ENCODE measurements at places on chromosomes 2 and 18.

DNA sequence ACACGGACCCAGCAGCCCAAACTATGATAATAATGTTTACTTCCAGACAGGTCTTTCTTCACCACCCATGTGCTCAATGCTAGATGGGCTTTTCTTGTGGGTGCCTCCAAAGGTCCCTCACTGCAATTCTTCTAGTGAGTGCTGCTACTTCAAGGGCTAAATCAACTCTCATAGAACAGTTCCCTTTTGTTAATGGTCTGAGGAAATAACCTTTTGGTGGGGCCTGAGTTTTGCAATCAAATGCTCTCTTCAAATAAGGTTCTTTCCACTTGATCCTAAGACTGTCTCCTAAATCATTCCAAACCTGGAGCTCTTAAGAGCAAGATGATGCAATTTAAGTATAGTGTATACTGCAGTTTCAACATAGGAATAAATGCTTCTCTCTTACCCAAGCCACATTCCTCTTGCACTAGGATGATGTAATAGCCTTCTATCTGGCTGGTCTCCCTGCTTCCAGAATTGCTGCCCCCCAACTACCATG, 6.0 kb downstream of the NEMP2 start:
- peaks cover 44% of the 10 kb centered on the region for H3K4me1 ChIP-seq
- H3K27ac ChIP-seq: no peak overlapping the region
- no peaks in the 10 kb centered on the region for H3K36me3 ChIP-seq

GRCh38 chr2:131673400-131674173, 145.9 kb downstream of the CCDC74A start:
- H3K4me1 ChIP-seq: peaks cover 19% of the 10 kb centered on the region
- peak overlapping the region; percentile 42 for H3K4me3 ChIP-seq
- H3K27me3 ChIP-seq: no peaks in the 10 kb centered on the region
- no peaks in the 10 kb centered on the region for H3K36me3 ChIP-seq
- no peak overlapping the region for H3K27ac ChIP-seq

DNA sequence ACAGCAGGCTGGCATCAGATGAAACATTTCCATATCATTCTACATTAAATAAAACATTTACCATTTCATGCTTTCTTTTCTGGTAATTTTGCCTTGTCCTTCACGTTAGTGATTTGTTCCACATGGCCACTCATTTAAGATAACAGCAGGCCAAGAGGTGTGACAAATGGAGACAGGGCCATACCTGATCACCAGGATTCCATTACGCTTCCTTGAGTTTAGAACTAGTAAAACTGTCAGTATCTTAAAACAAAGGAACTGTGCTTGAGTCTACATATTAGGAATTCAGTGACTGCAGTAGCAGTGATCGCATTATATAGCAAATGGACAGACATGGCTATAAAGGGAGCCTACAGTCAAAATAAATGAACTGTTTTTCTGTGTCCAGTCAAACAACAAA, 155.1 kb upstream of the FSHR start:
- no peaks in the 10 kb centered on the region for H3K27me3 ChIP-seq
- no peak overlapping the region for H3K4me3 ChIP-seq
- no peaks in the 10 kb centered on the region for H3K36me3 ChIP-seq
- H3K4me1 ChIP-seq: no peaks in the 10 kb centered on the region
- DNase-seq: no peak

DNA sequence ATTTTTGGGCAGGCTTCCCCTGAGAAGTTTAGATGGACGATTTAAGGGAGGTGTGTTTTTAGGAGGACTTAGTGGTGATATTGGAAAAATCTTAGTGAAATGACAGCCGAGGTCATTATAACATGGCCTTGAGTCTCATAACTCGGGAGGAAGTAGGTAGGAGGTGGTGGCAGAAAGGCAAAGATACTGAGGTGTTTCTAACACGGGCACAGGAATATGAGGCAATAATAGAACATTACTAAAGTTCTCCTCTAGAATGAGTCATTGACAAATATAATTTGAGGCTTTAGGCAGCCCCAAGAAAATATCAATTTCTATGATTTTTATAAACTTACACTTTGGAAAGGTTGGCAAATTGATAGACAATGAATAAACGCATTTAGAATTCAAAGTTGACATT, 146.1 kb upstream of the ZEB2 start:
- no peak for DNase-seq
- H3K4me3 ChIP-seq: no peak overlapping the region
- no peaks in the 10 kb centered on the region for H3K36me3 ChIP-seq
- H3K27ac ChIP-seq: no peak overlapping the region

- DNase-seq: no peak
- H3K36me3 ChIP-seq: no peaks in the 10 kb centered on the region
- H3K27ac ChIP-seq: no peak overlapping the region
- H3K4me3 ChIP-seq: no peak overlapping the region
- no peaks in the 10 kb centered on the region for H3K4me1 ChIP-seq
These were observed 9.6 kb downstream of the TRIM54 start for GRCh38 chr2:27291865-27292264.

GRCh38 chr2:43262951-43263350, 36.5 kb upstream of the ZFP36L2 start:
- DNase-seq: no peak
- H3K27me3 ChIP-seq: no peaks in the 10 kb centered on the region

GRCh38 chr2:126660971-126661370, 5.0 kb downstream of the GYPC start:
- H3K36me3 ChIP-seq: 0 out of 2 replicates have a peak, but pooled peaks cover 3% of the 10 kb centered on the region
- H3K4me3 ChIP-seq: no peak overlapping the region
- H3K27ac ChIP-seq: no peak overlapping the region

DNA sequence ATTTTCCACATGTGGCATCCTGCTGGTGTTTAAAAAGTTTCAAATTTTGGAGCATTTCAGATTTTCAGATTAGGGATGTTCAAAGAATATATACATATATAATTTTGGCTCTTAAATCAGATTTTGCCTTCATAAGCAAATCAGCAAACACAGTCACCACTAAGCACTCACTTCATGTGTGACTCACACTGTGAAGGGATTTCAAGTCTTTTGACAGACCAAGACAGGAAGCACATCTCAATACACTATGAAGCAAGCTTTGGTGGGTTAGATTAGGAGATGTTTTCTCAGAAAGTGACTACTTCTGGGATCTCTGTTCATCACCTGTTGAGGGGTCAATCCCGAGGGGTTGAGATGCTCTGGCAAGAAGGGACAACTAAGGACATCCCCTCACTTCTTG, 227.8 kb upstream of the RBBP8 start:
- H3K36me3 ChIP-seq: no peaks in the 10 kb centered on the region
- no peak overlapping the region for H3K4me3 ChIP-seq
- no peak for DNase-seq

- DNase-seq: no peak
- no peak overlapping the region for H3K4me3 ChIP-seq
- H3K4me1 ChIP-seq: no peaks in the 10 kb centered on the region
- H3K27ac ChIP-seq: no peak overlapping the region
- H3K27me3 ChIP-seq: no peaks in the 10 kb centered on the region
These were observed 31.0 kb downstream of the GLI2 start for GRCh38 chr2:120766470-120767351.

GRCh38 chr2:238053191-238053776, 7.5 kb upstream of the SCLY start:
- no peak for DNase-seq
- no peaks in the 10 kb centered on the region for H3K36me3 ChIP-seq
- no peaks in the 10 kb centered on the region for H3K4me1 ChIP-seq
- H3K27me3 ChIP-seq: no peaks in the 10 kb centered on the region
- H3K4me3 ChIP-seq: no peak overlapping the region

DNA sequence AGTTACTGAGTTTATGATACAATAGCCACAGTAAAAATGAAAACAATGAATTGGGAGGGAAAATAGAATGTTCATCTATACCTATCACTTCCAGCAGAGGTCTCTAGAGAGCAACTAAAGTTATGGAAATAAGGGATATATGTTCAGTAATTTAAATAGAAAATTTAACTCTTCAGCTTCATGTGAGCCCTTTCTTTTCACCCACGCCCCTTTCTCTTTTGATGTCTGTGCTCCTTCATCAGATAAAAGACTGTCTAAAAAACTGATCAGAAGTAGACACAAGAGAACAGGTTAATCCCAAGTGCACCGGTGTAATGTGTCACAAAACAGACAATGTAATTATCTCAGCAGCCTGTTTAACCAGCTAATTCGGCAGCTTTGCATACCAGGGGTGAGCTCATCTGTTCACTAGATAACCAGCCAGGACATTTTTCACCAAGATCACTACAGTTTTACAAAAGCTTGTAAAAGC, 238.5 kb upstream of the ERBB4 start:
- H3K27me3 ChIP-seq: no peaks in the 10 kb centered on the region
- H3K27ac ChIP-seq: no peak overlapping the region
- no peaks in the 10 kb centered on the region for H3K4me1 ChIP-seq
- H3K4me3 ChIP-seq: no peak overlapping the region
- H3K36me3 ChIP-seq: no peaks in the 10 kb centered on the region

DNA sequence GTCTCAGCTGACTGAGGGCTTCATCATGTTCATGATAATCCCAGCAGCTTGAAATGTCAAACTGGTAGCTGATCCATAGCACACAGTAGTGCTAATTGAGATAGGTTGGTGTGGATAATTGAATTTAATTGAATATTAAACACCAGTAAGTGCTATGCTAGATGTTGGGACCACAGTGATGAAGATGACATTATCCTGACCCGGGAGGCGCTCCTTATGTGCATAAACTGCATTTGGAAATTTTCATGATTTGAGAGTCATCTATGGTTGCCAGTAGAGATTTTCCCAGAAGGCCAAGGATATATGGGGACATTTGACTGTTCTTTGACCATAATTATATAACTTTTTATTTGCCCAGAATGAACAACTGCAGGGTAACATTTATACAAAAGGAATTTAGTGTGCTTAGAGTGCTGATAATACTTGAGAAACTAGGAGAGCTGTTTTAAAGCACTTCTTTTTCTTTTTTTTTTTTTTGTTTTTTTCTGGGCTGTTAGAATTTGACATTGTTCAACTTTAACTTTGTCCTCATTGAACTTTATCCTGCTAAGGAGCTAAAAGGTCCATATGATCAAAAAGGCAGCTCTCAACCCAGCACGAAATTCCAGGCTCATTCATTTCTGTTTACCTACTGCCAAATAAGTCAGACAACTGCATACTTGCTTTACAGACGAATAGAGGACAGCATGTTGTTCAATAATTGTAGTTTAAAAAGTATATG, 242.8 kb downstream of the NEDD4L start:
- H3K4me1 ChIP-seq: peaks cover 9% of the 10 kb centered on the region
- no peaks in the 10 kb centered on the region for H3K36me3 ChIP-seq
- H3K27me3 ChIP-seq: no peaks in the 10 kb centered on the region
- DNase-seq: no peak
- H3K4me3 ChIP-seq: no peak overlapping the region

DNA sequence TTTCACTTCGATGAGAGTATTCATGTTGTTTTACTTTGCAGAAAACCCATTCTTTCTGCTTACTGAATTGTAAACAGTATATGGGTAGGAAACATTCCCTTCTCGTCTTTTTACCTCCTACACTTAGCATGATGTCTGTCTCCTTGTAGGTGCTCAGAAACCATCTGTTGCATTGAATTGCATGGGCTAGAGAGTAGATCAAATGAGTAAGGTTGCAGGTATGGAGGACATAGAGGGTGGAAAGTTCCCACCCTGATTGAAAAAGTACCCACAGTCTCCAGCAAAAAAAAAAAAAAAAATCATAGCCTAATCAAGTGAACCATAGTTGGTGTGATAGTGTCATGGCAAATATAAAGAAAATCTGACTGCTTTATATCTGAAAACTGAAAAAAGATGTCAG, 1.7 kb downstream of the CYTIP start:
- H3K4me3 ChIP-seq: peak overlapping the region; percentile 90
- no peaks in the 10 kb centered on the region for H3K27me3 ChIP-seq
- H3K27ac ChIP-seq: peak overlapping the region; percentile 98
- H3K36me3 ChIP-seq: no peaks in the 10 kb centered on the region
- H3K4me1 ChIP-seq: peaks cover 8% of the 10 kb centered on the region
- no peak for DNase-seq

DNA sequence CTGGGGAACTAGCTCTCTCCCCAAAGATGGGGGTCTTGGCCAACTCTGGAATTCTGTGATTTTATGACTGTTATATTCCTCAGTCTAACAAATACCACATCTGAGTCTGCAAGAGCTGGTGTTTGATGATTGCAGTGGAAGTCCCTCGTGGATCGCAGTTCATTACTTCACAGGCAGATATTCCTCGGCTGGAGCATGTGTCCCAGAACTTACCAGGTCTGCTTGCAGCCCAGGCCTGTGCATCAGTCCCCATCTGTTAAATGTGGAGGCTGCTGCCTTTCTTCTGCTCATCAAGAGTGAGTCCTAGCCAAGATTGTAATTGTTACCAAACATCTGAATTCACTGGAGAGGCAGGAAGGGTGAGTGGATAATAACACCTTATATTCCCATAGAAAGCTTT, 55.5 kb downstream of the PRKCE start:
- no peak overlapping the region for H3K4me3 ChIP-seq
- no peaks in the 10 kb centered on the region for H3K27me3 ChIP-seq
- H3K27ac ChIP-seq: no peak overlapping the region
- H3K36me3 ChIP-seq: no peaks in the 10 kb centered on the region

- H3K27me3 ChIP-seq: no peaks in the 10 kb centered on the region
- no peaks in the 10 kb centered on the region for H3K36me3 ChIP-seq
- H3K4me1 ChIP-seq: no peaks in the 10 kb centered on the region
- H3K4me3 ChIP-seq: no peak overlapping the region
- no peak overlapping the region for H3K27ac ChIP-seq
- no peak for DNase-seq
These were observed 28.9 kb upstream of the SEMA4C start for GRCh38 chr2:96898641-96899412.

- H3K36me3 ChIP-seq: peaks cover 8% of the 10 kb centered on the region
- H3K4me1 ChIP-seq: no peaks in the 10 kb centered on the region
- no peaks in the 10 kb centered on the region for H3K27me3 ChIP-seq
- DNase-seq: no peak
- no peak overlapping the region for H3K27ac ChIP-seq
- H3K4me3 ChIP-seq: no peak overlapping the region
These were observed 31.6 kb downstream of the SUCLG1 start for GRCh38 chr2:84427235-84428138.

- DNase-seq: peak; percentile 93
- 0 out of 2 replicates have a peak overlapping the region, but pooled peaks have one; percentile 23 for H3K4me3 ChIP-seq
- no peaks in the 10 kb centered on the region for H3K36me3 ChIP-seq
- peak overlapping the region; percentile 92 for H3K27ac ChIP-seq
- no peaks in the 10 kb centered on the region for H3K27me3 ChIP-seq
These were observed 363.5 kb upstream of the TNP1 start for GRCh38 chr2:217223222-217223930.

DNA sequence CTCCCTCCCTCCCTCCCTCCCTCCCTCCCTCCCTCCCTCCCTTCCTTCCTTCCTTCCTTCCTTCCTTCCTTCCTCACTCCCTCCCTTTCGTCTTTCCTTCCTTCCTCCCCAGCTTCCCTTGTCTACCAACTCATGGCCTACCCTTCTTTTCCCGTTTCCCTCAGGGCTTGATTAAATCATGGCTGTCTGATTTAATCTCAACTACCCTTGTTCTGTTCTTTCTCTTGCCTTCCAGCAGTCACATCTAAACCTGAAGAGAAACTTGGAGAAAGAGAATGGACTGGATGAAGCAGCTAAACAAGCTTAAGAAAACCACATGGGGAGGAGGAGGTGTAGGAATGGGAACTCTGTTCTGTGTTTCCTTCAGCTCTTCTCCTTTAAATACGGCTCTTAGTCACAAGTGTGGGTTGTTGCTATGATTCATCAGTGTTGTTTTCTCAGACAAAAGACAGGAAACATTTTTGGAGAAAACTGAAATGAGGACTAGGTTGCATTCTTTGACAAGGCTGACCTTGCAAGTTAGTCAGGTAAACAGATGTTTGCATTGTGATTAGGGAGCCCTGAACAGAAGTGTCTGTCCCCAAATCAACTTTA, 177.9 kb downstream of the LRRTM1 start:
- no peak overlapping the region for H3K27ac ChIP-seq
- no peaks in the 10 kb centered on the region for H3K4me1 ChIP-seq
- no peaks in the 10 kb centered on the region for H3K36me3 ChIP-seq
- DNase-seq: no peak
- no peaks in the 10 kb centered on the region for H3K27me3 ChIP-seq
